Thymus (tissue), 14 donors: ENCODE measurements at places on chromosomes 13 and 19.
A peak's percentile ranks its signal among the peaks of the same experiment; 100 is the strongest.

- no peaks in the 10 kb centered on the region for H3K36me3 ChIP-seq
- H3K4me3 ChIP-seq = no peak overlapping the region
- no peak overlapping the region for H3K27ac ChIP-seq
Observed at GRCh38 chr19:30307191-30307974, 64.8 kb upstream of the ZNF536 start.

GRCh38 chr13:21445759-21446158 is 13.3 kb downstream of the ZDHHC20 start:
- no peak overlapping the region for H3K27ac ChIP-seq
- H3K36me3 ChIP-seq = no peaks in the 10 kb centered on the region
- H3K4me1 ChIP-seq = no peaks in the 10 kb centered on the region
- no peak for DNase-seq

- H3K27me3 ChIP-seq = no peaks in the 10 kb centered on the region
- no peak for DNase-seq
- H3K4me1 ChIP-seq = no peaks in the 10 kb centered on the region
- H3K36me3 ChIP-seq = no peaks in the 10 kb centered on the region
- H3K4me3 ChIP-seq = no peak overlapping the region
Observed at GRCh38 chr13:102021777-102022176, 380.1 kb downstream of the FGF14 start.

DNA sequence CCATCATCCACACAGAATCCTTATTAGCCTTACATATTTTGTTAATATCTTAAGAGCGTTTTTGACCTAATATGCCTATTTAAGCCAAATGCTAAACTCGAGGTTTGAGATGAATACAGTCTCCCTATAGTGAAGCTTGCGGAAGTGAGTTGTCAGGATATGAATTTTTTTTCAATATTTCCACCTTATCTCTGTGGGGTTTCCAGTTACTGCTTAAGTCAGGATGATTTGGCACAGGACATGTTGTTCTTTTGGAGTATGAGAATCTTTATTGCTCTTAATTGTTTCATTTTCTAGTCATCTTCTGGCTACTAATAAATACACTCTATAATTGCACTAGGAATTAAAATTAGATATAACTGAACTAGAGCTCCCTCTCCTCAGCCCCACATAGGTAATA is 44.2 kb upstream of the GPC6 start:
- H3K4me3 ChIP-seq = no peak overlapping the region
- DNase-seq = no peak
- no peaks in the 10 kb centered on the region for H3K36me3 ChIP-seq
- no peak overlapping the region for H3K27ac ChIP-seq

GRCh38 chr19:48726556-48726955 is 7.0 kb upstream of the MAMSTR start:
- peak; percentile 53 for DNase-seq
- peak overlapping the region; percentile 43 for H3K27ac ChIP-seq
- H3K27me3 ChIP-seq = no peaks in the 10 kb centered on the region
- no peaks in the 10 kb centered on the region for H3K36me3 ChIP-seq
- H3K4me1 ChIP-seq = peaks cover 15% of the 10 kb centered on the region

- H3K4me3 ChIP-seq = no peak overlapping the region
- H3K36me3 ChIP-seq = no peaks in the 10 kb centered on the region
- H3K27me3 ChIP-seq = no peaks in the 10 kb centered on the region
- H3K4me1 ChIP-seq = no peaks in the 10 kb centered on the region
- no peak overlapping the region for H3K27ac ChIP-seq
Observed at GRCh38 chr13:29791997-29792780, 58.2 kb downstream of the UBL3 start.

GRCh38 chr19:1401138-1401888 is at the start of gene GAMT:
Gene GAMT, minus strand, starts transcription at chr19:1401542. Its CDS starts 66 bp downstream, at chr19:1401476.
- H3K4me1 ChIP-seq = peaks cover 31% of the 10 kb centered on the region
- DNase-seq = peak; percentile 37
- peaks cover 24% of the 10 kb centered on the region for H3K27me3 ChIP-seq
- H3K36me3 ChIP-seq = no peaks in the 10 kb centered on the region
- H3K27ac ChIP-seq = peak within 1 kb of the TSS; percentile 40

GRCh38 chr13:43326100-43326499 is 302.7 kb downstream of the DNAJC15 start:
- no peaks in the 10 kb centered on the region for H3K4me1 ChIP-seq
- H3K27ac ChIP-seq = no peak overlapping the region
- H3K36me3 ChIP-seq = no peaks in the 10 kb centered on the region
- no peak for DNase-seq
- no peaks in the 10 kb centered on the region for H3K27me3 ChIP-seq
- no peak overlapping the region for H3K4me3 ChIP-seq

DNA sequence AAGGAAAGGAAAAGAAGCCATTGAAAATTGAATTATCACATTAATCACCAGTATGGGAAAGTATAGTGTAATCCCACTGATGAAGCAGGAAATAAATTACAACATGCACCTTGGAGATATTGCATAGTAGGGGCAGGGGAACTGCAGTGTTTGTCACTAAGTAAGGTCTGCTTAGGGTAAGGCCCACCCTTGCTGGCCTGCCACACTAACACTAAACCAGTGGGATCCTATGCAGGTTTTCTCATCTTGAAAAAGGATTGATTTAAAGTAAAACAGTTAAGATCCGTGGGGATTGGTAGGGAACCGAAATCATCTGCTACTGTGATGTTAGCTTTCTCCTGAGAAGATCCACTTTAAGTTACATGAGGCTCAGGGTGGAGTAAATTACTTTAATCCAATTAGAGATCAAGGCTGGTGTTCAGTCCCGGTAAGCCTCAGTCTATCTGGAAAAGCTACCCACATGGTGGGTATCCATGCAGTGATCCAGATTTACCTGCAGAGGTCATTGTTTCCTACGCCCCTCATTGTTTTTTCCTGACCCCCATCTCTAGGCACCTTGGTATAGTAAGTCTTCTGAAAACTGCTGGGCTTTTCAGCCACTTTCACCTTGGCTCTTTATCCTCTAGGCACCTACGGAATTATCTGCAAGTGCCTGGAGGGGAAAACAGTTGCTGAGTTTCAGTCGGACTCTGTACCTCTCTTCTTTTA is 1014.9 kb upstream of the ATXN8OS start:
- no peaks in the 10 kb centered on the region for H3K4me1 ChIP-seq
- DNase-seq = no peak
- no peak overlapping the region for H3K4me3 ChIP-seq
- H3K27ac ChIP-seq = no peak overlapping the region

- no peak for DNase-seq
- H3K27me3 ChIP-seq = no peaks in the 10 kb centered on the region
- H3K4me3 ChIP-seq = no peak overlapping the region
Observed at GRCh38 chr13:80571346-80572307, 230.7 kb upstream of the SPRY2 start.

GRCh38 chr13:36914648-36915047 is 5.4 kb downstream of the SMAD9 start:
- no peaks in the 10 kb centered on the region for H3K4me1 ChIP-seq
- DNase-seq = no peak
- peaks cover 35% of the 10 kb centered on the region for H3K27me3 ChIP-seq
- no peak overlapping the region for H3K27ac ChIP-seq
- no peak overlapping the region for H3K4me3 ChIP-seq
- no peaks in the 10 kb centered on the region for H3K36me3 ChIP-seq

- no peaks in the 10 kb centered on the region for H3K36me3 ChIP-seq
- no peak for DNase-seq
- H3K27me3 ChIP-seq = no peaks in the 10 kb centered on the region
- peaks cover 3% of the 10 kb centered on the region for H3K4me1 ChIP-seq
- peak overlapping the region; percentile 28 for H3K4me3 ChIP-seq
Observed at GRCh38 chr13:67134417-67135129, 95.6 kb downstream of the PCDH9 start.

DNA sequence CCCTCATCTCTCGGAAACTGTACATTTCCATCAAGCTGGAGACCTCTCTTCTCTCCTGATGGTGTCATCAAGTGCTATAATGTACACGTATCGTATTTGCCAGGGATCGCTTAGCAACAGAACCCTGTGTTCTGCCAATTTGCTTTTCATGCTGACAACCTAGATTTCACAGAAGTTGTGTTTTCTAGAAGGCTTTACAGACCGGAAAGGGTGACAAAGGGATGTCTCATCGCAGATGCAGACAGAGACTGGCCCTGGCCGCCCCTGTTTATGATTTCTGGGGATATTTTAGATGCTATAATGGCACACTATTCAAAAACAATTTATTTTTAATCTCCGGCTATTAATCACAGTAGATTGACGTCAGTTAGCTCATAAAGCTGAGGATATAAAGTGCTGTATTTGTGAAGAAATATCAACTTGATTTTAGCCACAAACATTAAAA is 291.4 kb downstream of the IRS2 start:
- H3K27ac ChIP-seq = no peak overlapping the region
- H3K27me3 ChIP-seq = no peaks in the 10 kb centered on the region
- no peak for DNase-seq
- H3K4me3 ChIP-seq = no peak overlapping the region

GRCh38 chr19:15072930-15073647 is 8.9 kb upstream of the OR1I1 start:
- H3K27ac ChIP-seq = no peak overlapping the region
- no peak overlapping the region for H3K4me3 ChIP-seq
- no peak for DNase-seq
- H3K36me3 ChIP-seq = no peaks in the 10 kb centered on the region
- H3K4me1 ChIP-seq = no peaks in the 10 kb centered on the region

DNA sequence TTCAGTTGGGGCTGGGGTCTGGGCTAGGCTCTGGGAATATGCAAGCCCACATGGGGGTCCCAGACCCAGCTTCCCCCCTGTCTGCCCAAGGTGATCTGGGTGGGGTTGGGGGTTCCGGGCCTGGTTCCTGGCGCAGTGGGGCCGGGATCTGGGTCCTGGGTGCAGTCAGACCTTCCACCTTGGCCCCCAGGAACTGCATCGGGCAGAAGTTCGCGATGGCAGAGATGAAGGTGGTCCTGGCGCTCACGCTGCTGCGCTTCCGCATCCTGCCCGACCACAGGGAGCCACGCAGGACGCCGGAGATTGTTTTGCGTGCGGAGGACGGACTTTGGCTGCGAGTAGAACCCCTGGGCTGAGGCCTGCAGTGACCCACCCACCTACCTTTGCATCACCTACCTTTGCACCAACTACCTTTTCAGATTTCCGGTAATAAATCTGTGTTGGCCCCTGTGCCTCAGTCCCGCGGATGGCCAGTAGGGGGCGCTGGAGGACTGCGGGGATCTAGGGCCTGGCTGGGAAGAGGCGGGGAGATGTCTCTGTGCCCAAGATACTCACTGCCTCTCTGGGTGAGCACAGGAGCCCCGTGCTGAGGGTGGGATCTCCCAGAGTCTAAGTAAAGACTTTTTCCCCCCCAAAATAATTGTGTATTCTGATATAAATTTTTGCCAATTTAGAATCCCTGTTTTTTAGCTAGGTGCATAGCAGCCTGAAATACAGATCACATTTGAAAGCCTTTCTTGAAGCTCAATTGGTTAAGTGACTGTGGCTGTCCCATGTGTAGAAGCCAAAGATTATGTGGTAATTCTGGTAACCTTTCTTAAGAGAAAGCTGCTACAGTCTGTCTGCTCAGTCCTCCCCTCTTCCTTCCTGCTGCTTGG is 11.5 kb upstream of the CYP4F3 start:
- H3K27ac ChIP-seq = no peak overlapping the region
- H3K36me3 ChIP-seq = no peaks in the 10 kb centered on the region
- H3K4me1 ChIP-seq = no peaks in the 10 kb centered on the region
- peak; percentile 66 for DNase-seq
- no peaks in the 10 kb centered on the region for H3K27me3 ChIP-seq

- DNase-seq = no peak
- peaks cover 22% of the 10 kb centered on the region for H3K36me3 ChIP-seq
- H3K4me1 ChIP-seq = no peaks in the 10 kb centered on the region
- H3K27me3 ChIP-seq = no peaks in the 10 kb centered on the region
Observed at GRCh38 chr13:20799726-20800416, 26.1 kb upstream of the EEF1AKMT1 start.

- no peaks in the 10 kb centered on the region for H3K27me3 ChIP-seq
- no peaks in the 10 kb centered on the region for H3K4me1 ChIP-seq
- no peak overlapping the region for H3K27ac ChIP-seq
- H3K36me3 ChIP-seq = no peaks in the 10 kb centered on the region
- no peak for DNase-seq
Observed at GRCh38 chr13:94758436-94758960, 46.2 kb upstream of the SOX21 start.

DNA sequence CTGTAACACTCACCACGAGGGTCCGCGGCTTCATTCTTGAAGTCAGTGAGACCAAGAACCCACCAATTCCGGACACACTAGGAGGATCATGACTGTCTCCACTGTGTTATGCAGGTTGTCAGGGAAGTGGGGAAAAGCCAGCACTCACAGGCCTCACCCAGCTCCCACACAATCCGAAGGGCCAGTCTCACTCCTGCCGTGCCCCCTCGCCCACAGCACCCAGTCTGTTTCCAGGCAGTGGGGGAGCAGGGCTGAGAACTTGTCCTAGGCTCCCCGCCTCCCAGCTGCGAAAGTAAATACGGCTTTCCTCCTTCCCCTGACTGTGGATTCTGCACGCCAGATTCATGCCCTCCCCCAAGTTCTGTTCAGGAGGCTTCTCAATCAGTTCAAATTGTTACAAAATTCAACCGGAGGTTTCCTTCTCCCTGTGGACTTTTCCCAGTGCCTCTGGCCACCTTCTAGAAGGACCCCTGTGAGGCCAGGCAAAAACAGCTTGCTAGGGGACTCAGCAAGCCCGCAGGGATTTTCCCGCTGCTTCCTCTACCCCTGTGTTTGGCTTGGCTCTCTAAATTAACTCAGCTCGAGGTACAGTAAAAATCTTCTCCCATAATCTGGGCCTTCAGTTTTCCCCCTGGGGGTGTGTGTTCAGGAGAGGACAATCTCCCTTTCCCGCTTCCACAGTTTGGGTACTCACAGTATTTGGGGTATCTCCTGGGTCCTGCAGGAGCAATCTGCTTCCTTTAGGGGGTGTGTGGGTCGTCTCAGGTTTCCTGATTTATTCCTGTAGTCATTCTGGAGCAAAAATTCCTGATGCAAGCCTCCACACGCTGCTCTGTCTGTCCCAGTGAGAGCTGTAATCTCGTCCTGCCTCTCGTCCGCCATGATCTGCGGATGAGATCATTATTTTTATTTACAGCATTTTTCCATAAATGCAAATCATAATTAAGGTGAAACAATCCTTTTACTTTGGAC is 899.8 kb downstream of the GPC5 start:
- DNase-seq = no peak
- H3K27me3 ChIP-seq = no peaks in the 10 kb centered on the region
- no peaks in the 10 kb centered on the region for H3K4me1 ChIP-seq
- no peak overlapping the region for H3K27ac ChIP-seq
- no peaks in the 10 kb centered on the region for H3K36me3 ChIP-seq
- no peak overlapping the region for H3K4me3 ChIP-seq

DNA sequence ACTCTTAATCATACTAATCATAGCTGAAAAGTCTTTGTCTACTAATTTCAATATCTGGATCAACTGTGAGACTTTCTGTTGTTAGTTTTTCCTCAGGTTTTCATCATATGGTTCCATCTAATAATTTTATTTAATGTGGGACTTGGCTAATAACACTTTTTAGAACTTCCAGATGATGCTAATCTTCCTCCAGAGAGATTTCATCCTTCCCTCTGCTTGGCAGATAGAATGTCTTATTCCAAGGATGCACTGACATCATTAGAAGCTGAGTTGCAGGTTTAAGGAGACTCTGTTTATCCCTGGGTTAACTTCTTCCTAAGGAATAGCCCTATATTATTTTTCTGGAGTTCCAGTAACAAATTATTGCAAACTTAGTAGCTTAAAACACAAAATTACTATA is 325.6 kb downstream of the COG6 start:
- no peaks in the 10 kb centered on the region for H3K27me3 ChIP-seq
- no peaks in the 10 kb centered on the region for H3K4me1 ChIP-seq
- no peak overlapping the region for H3K27ac ChIP-seq
- no peak for DNase-seq
- no peaks in the 10 kb centered on the region for H3K36me3 ChIP-seq
- H3K4me3 ChIP-seq = no peak overlapping the region

GRCh38 chr13:108551674-108552073 is 77.7 kb upstream of the MYO16 start:
- H3K27me3 ChIP-seq = no peaks in the 10 kb centered on the region
- no peak for DNase-seq
- no peaks in the 10 kb centered on the region for H3K36me3 ChIP-seq
- H3K4me1 ChIP-seq = no peaks in the 10 kb centered on the region
- H3K4me3 ChIP-seq = no peak overlapping the region
